ENCODE measurements at places on chromosomes 2 and 18.

- DNase-seq, result no peak
These were observed 320.4 kb downstream of the CBLN2 start for GRCh38 chr18:72223733-72224132.

GRCh38 chr2:233012301-233012971 is 620 bp downstream of the NGEF start:
- DNase-seq, result no peak

DNA sequence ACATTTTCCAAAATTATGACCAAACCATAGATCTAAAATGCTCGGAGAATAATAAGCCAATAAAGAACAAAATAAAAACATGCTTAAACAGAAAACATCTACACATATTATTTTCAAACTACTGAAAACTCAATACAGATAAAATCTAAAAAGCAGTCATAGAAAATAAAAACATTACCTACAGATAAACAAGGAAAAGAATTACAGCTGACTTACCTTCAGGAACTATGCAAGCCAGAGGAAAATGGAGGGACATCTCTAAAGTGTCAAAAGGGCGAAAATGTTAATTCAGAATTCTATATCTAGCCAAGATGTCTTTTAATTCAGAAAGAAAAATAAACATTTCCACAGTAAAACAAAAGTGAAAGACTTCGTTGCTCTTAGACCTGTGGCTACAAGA is 112.9 kb upstream of the GYPC start:
- no peak for DNase-seq

- no peak for DNase-seq
These were observed 9.7 kb downstream of the CYBRD1 start for GRCh38 chr2:171531836-171532450.

- DNase-seq, result no peak
These were observed 16.8 kb downstream of the RBM45 start for GRCh38 chr2:178128836-178129630.

DNA sequence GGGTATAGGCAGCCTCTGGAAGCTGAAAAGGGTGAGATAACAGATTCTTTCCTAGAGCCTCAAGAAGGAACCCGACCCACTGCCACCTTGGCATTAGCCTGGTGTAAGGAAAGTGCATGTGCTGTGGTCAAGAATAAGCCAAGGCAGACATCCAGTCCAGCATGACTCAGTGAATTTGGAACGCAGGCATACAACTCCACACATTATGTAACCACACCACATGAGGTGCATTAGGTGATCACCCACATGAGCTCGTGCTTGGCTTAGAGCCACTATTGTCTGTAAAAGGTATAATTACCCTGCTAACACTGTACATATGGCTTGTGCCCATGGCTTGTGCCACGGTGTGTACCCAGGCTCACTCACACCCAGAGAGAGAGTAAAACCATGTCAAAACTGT is 583.7 kb upstream of the HNMT start:
- no peak for DNase-seq

GRCh38 chr2:114010001-114010400 is 120.1 kb downstream of the ACTR3 start:
- DNase-seq, result no peak

GRCh38 chr2:46647041-46647440 is 167.7 kb downstream of the TMEM247 start:
- no peak for DNase-seq

DNA sequence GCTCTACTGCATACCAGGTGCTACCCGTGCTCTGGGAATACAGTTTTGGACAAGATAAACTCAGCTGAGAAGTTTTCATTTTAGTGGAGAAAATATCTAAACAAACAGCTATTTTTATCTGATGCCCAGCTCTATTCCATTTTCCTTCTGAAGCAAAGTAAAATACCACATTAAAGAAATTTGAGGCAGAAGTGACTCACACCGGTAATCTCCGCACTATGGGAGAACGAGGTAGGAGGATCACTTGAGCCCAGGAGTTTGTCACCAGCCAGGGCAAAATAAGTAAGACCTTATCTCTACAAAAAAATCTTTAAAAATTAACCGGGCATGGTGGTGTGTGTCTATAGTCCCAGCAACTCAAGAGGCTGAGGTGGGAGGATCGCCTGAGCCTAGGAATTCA is 416.2 kb upstream of the LYPD1 start:
- DNase-seq, result no peak

- DNase-seq, result no peak
These were observed 197.9 kb downstream of the LNPK start for GRCh38 chr2:175804122-175804521.

Measured in activated CD4-positive, alpha-beta T cell treated with anti-CD3 and anti-CD28 coated beads for 24 hours (primary cell).